ENCODE measurements at places on chromosomes 11 and 22.

- no peak for DNase-seq
These were observed 3.4 kb downstream of the FJX1 start for GRCh38 chr11:35621620-35622019.

- DNase-seq: no peak
These were observed 80.1 kb downstream of the EFCAB6 start for GRCh38 chr22:43731988-43732387.

DNA sequence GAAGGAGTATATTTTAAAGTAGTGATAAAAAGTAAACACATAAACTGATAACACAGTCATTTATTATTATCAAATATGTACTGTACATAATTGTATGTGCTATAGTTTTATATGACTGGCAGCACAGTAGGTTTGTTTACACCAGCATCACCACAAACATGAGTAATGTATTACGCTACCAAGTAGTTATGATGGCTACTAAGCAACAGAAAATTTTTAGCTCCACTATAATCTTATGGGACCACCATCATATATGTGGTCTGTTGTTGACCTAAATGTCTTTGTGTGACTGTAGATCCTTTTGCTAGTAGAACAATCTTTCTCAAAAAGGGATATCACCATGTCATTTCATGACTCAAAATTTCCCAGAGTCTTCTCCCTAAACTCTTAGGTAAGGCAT, 93.5 kb downstream of the LARGE2 start:
- DNase-seq: no peak

DNA sequence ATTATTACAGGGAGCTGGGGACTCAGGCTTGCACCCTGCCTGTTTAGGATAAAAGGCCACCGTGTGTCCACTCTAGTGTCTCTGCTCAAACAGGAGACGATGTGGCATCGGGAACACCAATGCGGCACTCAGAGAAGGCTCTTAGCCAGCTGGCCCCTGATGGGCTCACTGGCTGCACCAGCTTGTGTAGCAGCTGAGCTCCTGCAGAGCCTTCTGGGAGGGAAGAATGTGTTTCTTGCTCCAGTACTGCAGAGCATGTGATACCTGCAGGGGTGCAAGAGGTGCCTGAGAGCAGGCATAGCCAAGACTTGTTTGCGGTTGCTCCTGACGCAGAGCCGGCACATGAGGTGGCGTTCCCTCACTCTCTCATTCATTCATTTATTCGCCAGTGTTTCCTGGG, 44.4 kb upstream of the KCNQ1OT1 start:
- DNase-seq: peak; percentile 38

GRCh38 chr11:56783448-56784041, 35.0 kb upstream of the OR9G4 start:
- peak; percentile 37 for DNase-seq

GRCh38 chr11:35173616-35174566, 34.9 kb downstream of the CD44 start:
- no peak for DNase-seq

DNA sequence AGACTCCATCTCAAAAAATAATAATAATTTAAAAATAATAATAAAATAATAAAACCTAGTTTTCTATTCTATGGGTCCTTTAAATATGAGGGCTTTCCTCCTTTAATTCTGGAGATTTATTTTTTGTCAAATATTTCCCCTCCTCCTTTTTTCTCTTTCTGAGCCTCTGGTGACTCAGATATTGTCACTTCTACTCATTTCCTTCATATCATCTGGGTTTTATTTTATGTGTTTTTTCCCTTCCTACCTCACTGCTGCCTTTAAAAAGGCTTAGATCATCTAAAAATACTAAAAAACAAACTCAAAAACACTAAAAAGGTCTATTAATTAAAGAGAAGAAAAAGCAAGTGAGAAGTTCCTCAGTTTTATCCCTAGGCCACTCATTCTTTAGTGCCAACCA, 138.9 kb downstream of the SPON1 start:
- DNase-seq: no peak

Measured in mammary epithelial cell (primary cell).